ENCODE measurements at places on chromosomes 6 and 20.
A peak's percentile ranks its signal among the peaks of the same experiment; 100 is the strongest.

DNA sequence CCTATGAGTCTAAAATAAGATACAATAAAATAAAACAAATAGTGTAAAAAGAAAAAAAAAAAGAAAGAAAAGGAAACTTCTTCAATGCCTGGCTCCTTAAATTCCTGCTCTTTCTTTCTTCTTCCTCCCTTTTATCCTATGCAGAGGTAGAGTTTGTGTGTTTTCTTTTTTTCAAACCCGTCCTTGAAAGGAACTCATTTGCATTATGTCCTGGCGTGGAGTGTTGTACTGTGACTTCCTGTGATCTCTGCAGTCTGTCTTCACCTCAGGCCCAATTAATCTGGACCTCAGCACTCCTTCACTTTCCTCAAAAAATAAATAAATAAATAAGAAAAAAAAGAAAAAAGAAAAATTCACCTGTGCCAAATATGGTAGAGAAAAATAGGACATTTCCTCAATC lies 541.9 kb upstream of the SPTLC3 start:
- DNase-seq: no peak

DNA sequence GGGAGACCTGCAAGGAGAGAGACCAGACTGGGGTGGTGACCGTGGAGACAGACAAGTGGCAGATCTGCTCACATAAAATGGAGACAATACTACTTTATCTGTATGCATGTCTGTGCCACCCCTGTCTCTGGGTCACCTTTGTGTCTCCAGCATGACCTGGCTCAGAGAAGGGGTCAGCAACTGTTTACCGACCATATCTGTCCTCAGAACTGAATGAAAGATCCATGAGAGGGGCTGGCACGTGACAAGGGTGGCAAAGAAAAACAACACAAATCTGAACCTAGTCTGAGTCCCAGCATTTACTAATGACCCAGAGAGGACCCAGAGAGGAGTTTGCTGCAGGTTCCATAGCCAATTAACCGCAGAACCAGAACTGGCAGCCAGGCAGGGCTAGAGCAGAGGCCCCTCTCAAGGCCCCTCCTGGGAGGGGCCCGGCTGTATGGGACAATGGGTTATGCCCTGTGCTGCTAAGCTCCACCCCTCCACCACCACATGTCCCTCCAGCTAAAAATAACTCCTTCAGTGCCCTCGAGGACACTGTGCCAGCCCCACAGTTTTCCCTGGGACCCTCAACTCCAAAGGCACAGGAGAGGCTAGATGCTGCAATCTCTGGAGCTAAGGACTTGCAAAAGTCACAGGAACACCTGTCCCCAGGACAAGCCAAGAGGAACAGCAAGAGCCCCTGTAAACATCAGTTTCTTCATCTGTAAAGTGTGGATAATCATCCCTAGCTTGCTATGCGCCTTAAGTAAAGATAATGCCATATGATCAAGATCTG lies 2.2 kb downstream of the AHCY start:
- no peak for DNase-seq

- no peak for DNase-seq
Observed at GRCh38 chr6:170292407-170293158, 1.7 kb upstream of the DLL1 start.

DNA sequence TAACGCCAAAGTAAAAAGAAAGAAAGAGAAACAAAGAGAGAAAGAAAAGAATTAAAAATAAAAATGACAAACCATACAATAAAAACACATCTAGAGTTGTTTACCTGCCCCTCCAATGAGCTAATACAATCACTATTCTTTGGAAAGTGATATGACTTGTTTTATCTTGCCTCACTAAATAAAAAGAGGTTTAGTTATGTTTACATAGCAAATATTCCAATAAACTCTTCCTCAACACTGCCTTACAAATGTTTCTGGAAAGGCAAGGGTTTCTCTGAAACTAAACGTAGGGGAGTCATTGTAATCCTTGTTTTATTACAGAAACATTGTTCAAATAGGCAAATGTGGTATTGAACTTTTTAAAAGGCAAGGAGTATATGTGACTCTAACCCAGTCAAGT lies 396.2 kb downstream of the EPM2A start:
- DNase-seq: no peak

DNA sequence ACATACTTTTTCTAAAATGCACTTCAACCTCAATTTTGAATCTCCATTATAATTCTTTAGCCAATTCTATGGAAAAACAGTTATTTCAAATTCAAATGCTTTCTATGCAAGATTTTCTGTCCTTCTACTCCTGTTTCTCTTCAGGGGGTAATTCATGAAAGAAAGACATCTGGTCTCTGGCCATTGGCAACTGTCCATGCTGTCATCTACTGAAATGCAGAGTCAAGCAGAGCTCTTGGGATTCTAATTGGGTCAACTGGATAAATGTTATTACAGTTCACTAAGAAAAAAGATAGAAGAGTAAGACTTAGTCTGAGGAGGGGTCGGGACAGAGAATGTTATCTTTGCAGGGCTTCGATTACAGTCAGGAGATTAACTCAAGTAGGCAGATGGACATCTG lies 22.0 kb upstream of the BMP5 start:
- DNase-seq: no peak

DNA sequence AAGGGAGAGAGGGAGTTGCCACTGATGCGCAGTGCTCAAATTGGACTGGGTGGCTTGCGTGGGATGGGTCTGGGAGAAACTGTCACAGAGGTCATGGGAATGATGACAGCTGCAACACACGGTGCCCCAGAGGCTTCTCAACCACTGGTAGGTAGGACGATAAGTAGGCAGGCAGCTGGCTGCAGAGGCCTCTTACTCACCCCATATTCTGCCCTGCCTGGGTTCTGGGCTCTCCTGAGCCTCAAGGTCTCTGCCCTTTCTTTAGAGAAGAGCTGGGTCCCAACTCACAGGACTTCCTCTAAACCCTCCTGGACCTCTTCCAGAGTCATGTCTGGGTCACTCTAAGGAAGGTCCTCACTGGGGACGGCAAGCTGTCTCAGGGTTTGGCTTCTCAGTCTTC lies 37.2 kb upstream of the RNF24 start:
- no peak for DNase-seq

DNA sequence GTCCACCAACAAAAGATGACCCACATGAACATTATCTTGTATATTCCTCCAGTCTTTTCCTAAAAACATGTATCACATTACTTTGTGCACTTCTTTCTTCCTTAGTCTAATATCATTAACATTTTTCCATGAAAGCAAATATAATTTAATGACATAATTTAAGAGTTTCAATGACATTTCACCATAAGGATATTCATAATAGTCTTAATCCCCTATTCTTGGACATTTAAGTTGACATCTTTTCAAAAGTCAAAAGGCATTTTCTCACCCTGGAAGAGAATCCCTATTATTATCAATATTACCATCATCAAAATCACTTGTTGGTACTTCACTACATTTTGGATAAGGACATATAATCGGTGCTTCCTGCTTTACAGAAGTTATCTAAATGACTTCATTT lies 31.3 kb downstream of the EPHA7 start:
- DNase-seq: no peak

- DNase-seq: no peak
Observed at GRCh38 chr6:5752391-5752680, 254.4 kb downstream of the NRN1 start.

- DNase-seq: no peak
Observed at GRCh38 chr6:158313989-158314388, 1.7 kb downstream of the TULP4 start.

DNA sequence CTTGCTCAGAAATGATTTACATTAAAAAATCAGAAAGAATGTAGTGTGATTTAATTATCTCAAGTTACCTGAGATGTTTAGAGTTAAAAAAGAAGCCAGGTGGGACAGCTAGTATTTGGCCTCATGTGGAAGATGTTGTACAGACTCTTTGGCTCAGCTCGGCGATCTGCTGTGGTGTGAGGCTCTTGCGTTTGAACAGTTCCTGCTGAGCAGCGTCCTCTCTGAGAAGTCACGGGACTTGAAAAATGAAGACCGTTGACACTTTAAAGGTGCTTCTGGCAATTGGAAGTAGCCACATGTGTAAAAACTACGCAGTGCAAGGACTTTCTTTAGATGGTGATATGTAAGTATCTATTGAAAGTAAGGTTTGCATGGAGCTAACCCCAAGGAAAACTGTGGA lies 169.0 kb downstream of the BACH2 start:
- DNase-seq: no peak

- no peak for DNase-seq
Observed at GRCh38 chr6:2797564-2798031, 32.4 kb downstream of the WRNIP1 start.

DNA sequence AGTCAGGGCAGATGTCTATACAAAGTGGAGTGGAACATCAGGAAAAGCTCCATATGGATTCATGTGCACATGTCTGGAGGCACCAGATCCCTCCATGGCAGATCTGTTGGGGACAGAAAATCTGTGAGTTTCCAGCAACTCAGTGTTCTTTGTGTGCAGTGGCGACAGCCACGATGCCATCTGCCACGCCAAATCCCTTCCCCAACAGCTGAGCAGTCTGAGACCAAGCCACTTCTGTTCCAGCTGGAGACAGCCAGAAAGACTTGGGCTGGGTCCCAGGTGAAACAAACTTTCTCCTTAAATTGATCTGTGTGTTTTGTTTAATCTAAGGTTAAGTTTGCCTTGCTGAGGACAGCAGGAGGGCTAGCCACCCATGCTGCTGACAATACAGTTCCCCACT lies 22.9 kb downstream of the FKBP1A start:
- no peak for DNase-seq

DNA sequence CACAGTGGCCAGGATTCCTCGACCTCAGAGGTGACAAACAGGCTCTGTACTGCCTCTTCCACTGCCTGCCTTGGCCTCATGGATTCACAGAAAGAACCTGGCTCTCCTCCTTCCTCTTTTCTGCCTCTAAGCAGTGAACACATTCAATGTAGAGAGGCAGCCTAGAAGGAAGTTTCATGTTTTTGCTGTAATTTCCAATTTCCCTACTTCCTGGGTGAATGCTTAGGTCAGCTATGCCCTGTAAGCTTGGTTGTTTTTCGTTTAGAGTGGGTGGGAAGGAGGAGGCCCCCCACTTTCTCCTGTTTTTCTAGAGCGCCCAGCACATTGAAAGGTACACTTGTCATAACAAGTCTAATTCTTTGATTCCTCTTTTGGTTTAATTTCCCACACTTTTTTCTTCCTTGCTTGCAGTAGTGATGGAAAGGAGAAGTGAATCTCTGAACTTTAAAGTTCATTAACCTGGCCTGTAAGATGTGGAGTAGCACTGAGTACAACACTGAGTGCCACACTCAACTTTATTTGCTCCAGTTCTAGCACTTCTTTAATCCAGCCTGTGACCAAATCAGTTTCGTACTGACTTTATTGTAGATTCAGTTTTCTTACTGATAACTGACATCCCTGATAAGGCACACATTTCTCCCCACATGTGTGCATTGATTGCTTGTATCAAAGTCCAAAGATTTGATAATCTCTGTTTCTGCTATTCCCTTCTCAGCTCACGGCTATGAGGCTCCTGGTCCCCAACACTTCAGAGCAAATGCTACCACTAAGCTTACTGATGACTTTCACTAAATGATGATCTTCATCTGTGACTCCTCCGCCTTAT lies 100.0 kb upstream of the MAN1A1 start:
- no peak for DNase-seq

DNA sequence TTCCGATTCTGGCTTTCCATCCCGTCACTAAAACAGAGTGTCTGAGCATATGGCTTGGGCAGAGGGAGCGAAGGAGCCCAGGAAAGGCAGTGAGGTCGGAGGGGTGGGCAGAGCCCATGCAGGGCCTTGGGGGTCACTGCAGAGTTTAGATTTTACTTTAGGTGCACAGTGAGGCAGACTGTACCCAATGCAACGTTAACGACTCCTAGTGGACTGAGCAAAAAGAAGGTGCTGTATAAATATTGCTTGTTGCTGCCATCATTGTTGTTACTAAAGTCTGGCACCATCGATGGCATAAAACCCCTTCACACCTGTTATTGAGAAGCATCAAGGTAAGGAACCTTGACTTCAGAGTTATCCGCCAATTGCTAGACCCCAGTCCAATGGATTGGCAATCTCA lies 119.0 kb downstream of the EYA2 start:
- DNase-seq: peak; percentile 9

DNA sequence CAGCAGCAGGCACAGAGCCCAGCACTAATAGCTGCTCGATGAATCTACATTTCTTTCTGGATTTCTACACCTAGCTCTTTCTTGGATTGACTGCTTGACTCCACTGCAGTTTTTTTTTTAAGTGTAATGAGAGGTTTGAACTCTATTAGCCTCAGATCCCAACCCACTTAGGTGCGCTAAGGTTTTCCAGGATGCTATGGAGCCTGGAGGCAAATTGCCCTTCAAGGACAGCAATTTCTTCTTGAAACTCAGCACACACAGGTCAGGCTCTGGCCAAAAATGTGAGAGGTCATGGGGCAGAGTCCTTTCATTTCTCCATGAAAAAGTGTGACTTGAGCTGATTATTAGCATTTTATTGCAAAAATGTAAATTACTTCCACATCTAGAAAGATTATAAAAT lies 52.3 kb upstream of the TIAM2 start:
- DNase-seq: no peak

- DNase-seq: no peak
Observed at GRCh38 chr6:30073489-30074235, 1.9 kb downstream of the RNF39 start.

- DNase-seq: no peak
Observed at GRCh38 chr20:62718546-62718945, 9.9 kb downstream of the NTSR1 start.

DNA sequence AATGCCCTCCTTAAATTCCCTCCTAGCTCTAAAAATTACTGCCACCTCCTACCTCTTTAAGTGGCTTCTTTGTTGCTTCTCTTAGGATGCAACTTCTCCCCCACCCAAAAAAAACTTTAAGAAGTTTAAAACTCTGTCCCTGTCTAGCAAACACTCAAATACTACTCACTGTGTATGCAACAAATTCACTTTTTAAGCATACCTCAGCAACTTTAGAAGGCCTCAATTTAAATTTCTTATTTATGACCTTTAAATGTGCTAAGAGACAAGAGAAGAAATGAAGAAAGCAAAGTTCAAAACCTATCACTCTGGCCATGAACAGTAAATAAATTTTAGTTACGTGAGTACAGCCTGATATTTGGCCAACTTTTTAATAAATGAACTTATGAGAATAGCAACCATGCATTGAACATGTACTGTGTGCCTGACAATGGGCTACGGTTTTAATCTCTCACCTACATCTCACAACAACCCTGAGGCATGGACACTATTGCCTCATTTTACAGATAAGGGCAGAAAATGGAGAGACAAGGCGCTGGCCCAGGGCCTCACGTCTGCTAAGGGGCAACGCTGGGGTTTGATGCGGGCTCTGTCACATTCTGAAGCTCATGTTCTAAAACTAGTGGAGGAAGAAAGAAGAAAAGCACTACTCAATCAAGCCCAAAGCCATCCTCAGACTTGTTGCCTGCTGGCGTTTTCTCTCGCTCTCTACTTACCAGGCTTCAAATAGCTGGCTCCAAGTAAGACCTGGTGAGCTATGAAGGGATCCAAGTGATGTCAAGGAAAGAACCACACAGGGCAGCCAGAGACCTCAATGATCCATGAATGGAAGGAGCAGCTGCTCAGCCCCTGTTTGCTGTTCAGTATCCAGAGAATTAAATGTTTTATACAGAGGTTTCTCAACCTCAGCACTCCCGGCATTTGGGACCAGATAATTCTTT lies 99.8 kb downstream of the TBC1D7 start:
- no peak for DNase-seq

Data from upper lobe of right lung (tissue), 1 donor.